ENCODE measurements at places on chromosomes 16 and 17.

- no peak for DNase-seq
Observed at GRCh38 chr17:83085103-83085502, 5.7 kb downstream of the METRNL start.

GRCh38 chr17:33935822-33936221, 319.3 kb upstream of the CCL2 start:
- no peak for DNase-seq

DNA sequence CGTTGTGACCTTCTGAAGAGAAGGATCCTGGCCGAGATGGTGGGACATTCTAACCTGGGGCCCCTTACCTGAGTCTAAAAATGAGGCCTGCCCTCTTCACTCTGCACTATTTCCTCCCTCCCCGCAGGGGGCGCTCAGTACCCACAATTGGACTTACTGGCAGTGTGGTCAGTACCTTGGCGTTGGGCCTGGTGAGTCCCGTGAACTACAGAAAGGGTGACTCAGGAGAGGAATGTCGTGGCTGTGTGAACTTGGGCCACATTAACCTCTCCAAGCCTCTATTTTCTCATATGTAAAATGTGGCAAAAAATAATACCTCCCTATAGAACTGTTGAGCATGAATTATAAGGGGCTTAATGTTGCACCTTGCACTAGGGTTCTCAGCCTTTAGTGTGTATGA, 3.9 kb downstream of the RSAD1 start:
- peak; percentile 90 for DNase-seq

DNA sequence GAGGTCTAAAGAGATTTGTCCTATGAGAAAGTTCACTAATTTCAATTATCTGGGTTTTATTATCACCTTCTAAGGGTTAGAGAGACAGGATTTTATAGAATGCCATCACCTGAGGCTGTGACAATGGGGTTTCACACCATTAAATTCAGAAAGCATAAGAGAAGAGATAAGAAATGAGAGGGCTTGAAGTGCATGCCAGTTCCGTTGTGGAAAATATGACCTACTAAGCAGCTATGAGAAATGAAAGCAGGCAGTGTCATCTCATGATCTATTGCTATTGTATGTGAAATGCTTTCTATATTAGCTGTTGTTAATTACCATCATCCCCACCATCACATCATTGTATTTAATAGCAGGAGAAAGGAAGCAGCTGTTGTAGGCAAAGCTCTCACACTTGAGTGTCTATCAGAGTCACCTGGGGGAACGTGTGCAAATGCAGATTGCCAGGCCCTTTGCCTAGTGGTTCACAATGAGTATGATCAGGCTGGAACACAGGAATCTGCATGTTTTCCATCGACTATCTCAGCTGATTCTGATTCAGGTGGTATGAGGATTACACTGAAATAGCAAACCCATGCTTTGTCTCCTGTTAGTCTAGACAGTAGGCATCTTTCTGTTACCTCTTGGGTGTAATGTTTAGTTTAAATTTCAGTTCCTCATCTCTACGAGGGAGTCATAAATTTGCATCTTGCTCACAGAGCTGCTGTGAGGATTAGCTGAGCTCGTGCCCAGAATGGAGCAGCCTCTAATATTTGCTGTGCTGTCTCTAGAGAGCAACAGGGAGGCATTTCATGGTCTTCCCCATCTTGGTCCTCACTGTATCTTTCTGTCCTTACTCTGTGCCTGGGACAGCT, 256.4 kb downstream of the CDH13 start:
- DNase-seq: no peak

- no peak for DNase-seq
Observed at GRCh38 chr17:1906662-1907101, 76.9 kb downstream of the RPA1 start.

- no peak for DNase-seq
Observed at GRCh38 chr17:53032861-53033271, 789.9 kb upstream of the KIF2B start.

GRCh38 chr17:55453839-55454557, 32.4 kb upstream of the MMD start:
- DNase-seq: no peak

DNA sequence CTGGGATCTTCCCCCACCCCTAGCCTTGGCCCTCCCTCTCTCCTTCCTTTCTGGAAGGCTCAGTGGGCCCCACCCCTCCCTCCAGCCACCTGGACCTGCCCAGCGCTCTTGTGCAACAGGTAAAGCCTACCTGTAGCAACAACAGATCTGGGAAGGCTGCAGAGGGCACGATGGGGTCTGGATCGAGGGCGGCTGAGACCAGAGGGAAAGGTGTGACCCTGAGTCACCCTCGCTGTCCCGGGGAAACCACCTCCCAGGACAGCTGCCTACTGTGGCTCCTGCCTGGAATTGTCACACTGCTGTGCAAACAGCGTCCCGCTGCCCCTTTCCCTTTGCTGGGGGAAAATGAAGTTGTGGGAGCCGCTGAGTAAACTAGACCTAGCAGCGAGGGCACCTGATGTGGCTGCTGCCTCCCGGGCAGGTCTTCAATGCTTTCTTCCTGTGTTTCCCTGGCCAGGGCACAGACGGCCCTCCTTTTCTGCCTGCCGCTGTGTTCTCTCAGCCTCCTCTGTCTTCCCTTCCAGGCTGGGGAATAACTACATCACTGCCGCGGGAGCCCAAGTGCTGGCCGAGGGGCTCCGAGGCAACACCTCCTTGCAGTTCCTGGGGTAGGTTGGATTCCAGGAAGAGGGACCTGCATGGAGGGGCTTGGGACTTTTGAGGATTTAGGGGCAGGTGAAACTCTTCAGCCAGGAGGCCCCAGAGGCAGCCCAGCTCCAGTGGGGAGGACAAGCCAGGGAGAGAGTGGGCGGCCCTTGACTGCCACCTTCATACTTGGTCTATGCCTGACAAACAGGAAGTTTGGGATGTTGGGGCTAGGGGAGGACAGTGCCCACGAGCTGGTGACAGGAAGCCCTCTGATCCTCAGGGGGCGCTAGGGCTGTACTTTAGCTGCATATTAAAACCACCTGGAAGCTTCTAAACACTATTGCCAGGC, 22.2 kb upstream of the CYLD start:
- DNase-seq: no peak

DNA sequence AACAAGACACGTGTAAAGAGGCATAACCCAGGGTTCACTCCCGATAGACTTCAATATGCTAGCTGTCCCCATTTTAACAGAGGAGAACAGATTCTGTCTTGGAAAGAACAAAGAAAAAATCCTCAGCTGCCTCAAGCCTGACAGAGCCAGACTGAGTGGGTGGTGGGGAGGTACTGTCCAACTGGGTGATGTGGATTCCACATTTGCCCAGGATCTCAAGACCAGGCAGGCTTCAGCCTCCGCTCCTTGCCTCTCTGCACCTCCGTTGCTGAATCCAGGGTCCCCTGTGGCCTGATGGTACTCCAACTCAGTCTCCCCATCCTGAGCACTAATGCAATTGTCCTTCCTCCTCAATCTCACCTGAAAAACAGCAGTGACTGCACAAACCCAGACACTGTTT, 163.8 kb downstream of the GSG1L start:
- DNase-seq: no peak

- DNase-seq: no peak
Observed at GRCh38 chr16:65283181-65283651, 161.4 kb upstream of the CDH11 start.
